ENCODE measurements at places on chromosomes 4 and X. TPM values are rescaled to one million over a fixed set of nuclear protein-coding genes. Genes with fewer than 3 reads are reported as not detected.

The NEIL3 gene
- total RNA-seq = 0.35 TPM

The EVC2 gene
- total RNA-seq = 0.69 TPM

The PRDM5 gene
- not detected for total RNA-seq

The GABRB1 gene
- total RNA-seq = not detected

The ADAM29 gene
- not detected for total RNA-seq

The BMPR1B gene
- not detected for total RNA-seq

The SEL1L3 gene
- total RNA-seq = 113 TPM

The FAM47E gene
- total RNA-seq = not detected

The GPC4 gene
- total RNA-seq = 0.16 TPM

The DAPP1 gene
- total RNA-seq = 144 TPM

All from activated B cell treated with CpG ODN at 0.5 μM for 24 hours (primary cell).